Uterine smooth muscle cell (primary cell): ENCODE measurements at places on chromosomes 11 and 22. TPM values are rescaled to one million over a fixed set of nuclear protein-coding genes. Genes with fewer than 3 reads are reported as not detected.

TSPAN32 gene
- under 0.01 and 0.12 TPM in 2 replicates for total RNA-seq

MPPED1 gene
- not detected in 2 replicates for total RNA-seq

PRPF19 gene
- 39.5 and 57.7 TPM in 2 replicates for total RNA-seq

OR51I1 gene
- total RNA-seq, result 0.11 TPM in 1 of 2 replicates, not detected in the other

KDM4D gene
- total RNA-seq, result 1.00 and 1.4 TPM in 2 replicates

CHRNA10 gene
- total RNA-seq, result 0.66 and 0.75 TPM in 2 replicates

SLC35E4 gene
- total RNA-seq, result 15.5 and 27.8 TPM in 2 replicates

LRRC74B gene
- under 0.01 TPM in 1 of 2 replicates, not detected in the other for total RNA-seq

C11orf91 gene
- not detected in 2 replicates for total RNA-seq

APOBEC3G gene
- total RNA-seq, result 14.5 and 15.4 TPM in 2 replicates

NNMT gene
- 137 and 508 TPM in 2 replicates for total RNA-seq

FAM83F gene
- total RNA-seq, result under 0.01 TPM in 1 of 2 replicates, not detected in the other

FGF4 gene
- not detected in 2 replicates for total RNA-seq

CCDC73 gene
- under 0.01 TPM in 1 of 2 replicates, not detected in the other for total RNA-seq

KRTAP5-7 gene
- total RNA-seq, result 0.11 TPM in 1 of 2 replicates, not detected in the other

SAA4 gene
- not detected in 2 replicates for total RNA-seq

EHF gene
- not detected in 2 replicates for total RNA-seq

PHLDA2 gene
- 7.6 and 14.4 TPM in 2 replicates for total RNA-seq

LGALS1 gene
- 8,521 and 11,768 TPM in 2 replicates for total RNA-seq
